Stimulated activated CD8-positive, alpha-beta memory T cell treated with anti-CD3 and anti-CD28 coated beads, Interleukin-4, amount 100 ng/mL, for 1 hour (primary cell): ENCODE measurements at places on chromosomes 11 and 22.

DNA sequence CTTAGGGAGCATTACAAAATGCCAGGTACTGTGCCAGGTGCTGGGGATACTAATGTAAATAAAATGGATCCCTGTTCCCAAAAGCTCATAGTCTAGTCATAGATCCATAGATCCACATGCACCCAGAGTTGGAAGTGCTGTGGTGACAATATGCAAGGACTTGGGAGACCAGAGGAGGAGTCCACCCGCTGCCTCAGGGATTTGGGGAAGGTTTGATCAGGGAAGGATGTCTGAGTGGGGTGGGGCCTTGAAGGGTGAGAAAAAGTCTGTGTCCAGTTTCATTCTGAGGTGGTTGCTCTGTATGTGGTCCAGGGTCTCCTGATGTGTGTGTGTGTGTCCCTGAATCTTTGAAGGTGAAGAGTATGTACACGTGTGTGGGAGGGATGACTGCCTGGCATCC lies 9.2 kb downstream of the SOX10 start:
- no peak for DNase-seq

- no peak for DNase-seq
Observed at GRCh38 chr22:27003297-27003696, 345.9 kb downstream of the MIAT start.

DNA sequence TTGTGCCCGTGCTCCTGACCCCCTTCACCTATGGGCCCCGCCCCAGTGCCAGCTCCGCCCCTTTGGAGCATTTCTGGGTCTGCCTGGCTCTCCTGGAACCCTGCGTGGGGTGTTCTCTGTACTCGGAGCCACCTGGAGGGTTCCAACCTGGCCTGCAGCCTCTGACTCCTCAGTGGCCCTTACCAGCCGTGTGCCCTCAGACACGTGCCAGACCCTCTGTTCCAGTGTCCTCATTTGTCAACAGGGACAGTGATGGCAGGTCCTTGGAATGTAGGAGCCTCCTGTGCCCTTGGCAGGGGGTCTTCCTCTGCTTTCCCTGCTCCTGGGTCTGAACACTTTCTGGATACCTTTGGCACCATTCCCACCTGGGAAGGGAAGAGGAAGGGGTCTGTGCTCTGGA lies 96.4 kb downstream of the CACNA1I start:
- DNase-seq, result no peak

- DNase-seq, result no peak
Observed at GRCh38 chr22:30027169-30027568, 53.1 kb upstream of the HORMAD2 start.

DNA sequence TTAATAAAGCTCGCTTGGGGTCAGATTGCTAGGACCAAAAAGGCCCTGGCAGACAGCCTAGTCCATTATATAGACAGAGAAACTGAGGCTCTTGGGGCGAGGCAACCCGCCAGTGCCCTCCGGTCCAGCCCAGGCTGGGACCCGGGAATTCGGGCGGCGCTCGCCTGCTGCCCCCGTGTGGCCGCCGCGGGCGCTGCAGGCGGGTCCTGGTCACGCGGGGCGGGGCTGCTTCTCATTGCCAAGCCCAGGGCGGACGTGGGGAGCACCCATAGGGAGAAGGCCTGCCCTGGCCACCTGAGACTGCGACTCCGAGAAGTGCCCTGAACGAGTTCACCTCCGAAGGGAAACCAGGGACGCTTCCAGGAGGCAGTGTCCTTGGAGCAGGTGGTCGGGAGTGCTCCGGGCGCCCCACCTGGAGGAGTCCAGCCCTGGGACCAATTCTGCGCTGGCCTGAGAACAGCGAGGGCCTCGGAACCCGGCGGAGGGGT lies 36.0 kb upstream of the CSNK1E start:
- peak; percentile 43 for DNase-seq

DNA sequence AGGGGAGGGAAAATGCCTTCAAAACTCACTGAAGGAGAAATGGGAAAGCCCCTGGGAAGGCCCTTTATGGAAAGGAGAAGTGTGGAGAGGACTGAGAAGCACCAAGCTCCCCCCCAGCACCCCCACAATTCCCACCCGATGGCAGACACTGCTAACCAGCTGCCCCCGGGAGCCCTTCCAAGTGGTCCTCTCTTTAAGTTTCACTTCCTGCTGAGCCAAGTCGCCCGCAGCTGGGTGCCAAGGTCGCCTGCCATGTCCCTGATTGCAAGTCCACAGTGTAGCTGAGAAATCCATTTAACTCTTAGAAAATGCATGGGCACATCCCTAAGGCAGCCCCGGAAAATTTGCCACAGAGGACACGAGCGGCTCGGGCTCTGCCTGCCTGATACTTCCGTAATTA lies 68.2 kb downstream of the GALNT18 start:
- DNase-seq, result no peak

- DNase-seq, result no peak
Observed at GRCh38 chr11:93540896-93541553, 2.2 kb downstream of the SMCO4 start.

DNA sequence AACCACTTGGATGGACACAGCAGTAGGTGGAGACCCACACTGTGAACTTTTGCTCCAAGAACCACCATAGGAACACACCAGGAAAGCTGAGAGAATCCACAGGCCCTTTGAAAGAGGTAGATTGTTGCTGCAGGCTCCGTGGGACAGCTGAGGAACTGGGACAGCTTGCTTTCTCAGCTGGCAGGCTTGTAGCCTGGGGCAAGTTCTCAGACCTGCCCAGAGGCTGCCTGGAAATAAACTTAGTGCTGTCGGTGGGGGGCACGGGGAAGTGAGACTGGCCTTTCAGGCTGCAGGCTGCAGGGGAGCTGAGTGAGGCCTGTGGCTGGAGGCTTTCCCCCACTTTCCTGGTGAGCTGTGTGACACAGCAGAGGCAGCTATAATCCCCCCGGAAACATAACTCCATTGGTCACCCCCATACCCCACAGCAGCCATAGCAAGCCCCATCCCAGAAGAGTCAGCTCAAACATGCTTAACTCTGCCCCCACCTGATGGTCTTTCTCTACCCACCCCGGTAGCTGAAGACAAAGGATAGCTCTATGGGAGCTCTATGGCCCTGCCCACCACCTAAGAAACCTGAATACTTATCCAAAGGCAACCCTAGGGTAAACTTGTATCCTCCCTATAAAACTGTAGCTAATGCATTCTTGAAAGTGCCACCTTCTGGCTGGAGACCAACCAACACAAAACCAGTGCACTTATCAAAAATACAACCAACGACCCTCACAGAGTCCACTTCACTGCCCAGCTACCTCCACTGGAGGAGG lies 21.4 kb upstream of the ACRV1 start:
- DNase-seq, result no peak

DNA sequence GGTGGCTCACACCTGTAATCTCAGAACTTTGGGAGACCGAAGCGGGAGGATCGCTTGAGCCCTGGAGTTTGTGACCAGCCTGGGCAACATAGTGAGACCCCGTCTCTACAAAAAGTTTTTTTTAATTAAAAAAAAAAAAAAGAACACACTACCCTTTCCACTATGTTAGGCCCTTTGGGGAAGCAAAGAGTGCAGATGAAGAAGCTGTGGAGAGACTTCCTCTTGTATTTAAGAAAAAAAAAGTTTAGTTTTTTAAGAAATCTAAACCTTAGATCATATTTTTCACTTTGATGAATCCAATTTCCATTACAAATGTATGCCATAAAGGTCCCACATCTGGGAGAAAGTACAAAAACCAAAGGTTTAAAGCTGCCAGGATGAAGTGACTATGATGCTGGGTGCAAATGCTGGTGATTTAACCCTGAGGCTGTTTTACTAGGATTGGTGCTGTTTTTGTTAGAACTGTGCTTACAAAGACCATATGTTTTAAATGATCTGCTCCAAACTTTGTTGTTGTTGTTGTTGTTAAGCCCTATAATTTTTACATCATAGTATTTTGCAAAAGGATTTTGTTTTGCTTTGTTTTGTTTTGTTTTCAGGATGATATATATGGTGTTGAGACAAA lies 28.9 kb upstream of the ACER3 start:
- DNase-seq, result no peak
